HS-5 (cell line): ENCODE measurements at places on chromosomes 5 and 9.

DNA sequence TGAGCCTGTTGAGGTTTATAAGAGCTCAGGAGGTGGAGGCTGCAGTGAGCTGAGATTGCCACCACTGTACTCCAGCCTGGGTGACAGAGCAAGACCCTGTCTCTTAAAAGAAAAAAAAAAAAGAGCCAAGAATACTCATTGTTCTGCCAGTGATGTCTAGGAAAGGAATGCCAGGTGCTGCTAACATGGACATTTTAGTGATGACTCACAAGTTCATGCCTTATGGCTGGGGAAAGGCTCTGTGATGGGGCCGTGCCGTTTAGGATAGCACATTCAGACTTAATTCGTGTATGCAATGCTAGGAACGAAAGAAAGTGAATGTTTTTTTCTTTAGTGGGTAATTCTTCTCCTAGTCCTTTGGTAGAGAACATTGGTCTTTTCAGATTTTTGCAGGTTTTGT is 134.2 kb downstream of the ARHGAP26 start:
- DNase-seq, result no peak

DNA sequence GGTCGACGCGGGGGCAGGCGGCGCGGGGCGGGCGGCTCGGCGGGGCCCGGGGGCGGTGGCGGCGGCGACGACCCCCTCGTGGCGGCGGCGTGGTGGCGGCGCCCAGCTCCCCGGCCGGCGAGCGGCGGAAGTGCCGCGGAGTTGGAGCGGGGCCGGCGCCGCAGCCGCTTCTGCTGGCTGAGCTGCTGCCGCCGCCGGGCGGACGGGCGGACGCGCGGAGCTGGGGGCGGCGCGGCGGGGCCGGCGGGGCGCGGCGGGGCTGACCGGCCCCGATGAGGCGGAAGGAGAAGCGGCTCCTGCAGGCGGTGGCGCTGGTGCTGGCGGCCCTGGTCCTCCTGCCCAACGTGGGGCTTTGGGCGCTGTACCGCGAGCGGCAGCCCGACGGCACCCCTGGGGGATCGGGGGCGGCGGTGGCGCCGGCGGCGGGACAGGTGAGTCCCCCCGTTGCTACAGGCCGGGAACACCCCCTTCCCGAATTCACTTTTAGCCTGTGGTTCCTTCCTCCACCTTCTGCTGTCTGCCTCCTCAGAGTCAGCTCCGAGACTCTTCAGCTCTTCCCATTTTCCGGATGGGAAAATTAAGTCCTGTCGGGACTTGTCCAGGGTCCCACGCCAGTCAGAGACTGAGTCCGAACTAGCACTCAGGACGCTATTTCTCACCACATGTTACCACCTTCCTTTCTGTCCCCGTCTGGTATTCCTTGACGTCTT is at the start of gene GALNT10:
TSS of gene GALNT10 (plus strand) at position 139 of the 710 bp plus-strand sequence. CDS start at position 273, 134 bp downstream.
- no peak for DNase-seq

- no peak for DNase-seq
Observed at GRCh38 chr5:36535378-36535777, 71.0 kb upstream of the SLC1A3 start.

GRCh38 chr5:95913663-95914062 is 48.0 kb downstream of the ELL2 start:
- DNase-seq, result no peak

DNA sequence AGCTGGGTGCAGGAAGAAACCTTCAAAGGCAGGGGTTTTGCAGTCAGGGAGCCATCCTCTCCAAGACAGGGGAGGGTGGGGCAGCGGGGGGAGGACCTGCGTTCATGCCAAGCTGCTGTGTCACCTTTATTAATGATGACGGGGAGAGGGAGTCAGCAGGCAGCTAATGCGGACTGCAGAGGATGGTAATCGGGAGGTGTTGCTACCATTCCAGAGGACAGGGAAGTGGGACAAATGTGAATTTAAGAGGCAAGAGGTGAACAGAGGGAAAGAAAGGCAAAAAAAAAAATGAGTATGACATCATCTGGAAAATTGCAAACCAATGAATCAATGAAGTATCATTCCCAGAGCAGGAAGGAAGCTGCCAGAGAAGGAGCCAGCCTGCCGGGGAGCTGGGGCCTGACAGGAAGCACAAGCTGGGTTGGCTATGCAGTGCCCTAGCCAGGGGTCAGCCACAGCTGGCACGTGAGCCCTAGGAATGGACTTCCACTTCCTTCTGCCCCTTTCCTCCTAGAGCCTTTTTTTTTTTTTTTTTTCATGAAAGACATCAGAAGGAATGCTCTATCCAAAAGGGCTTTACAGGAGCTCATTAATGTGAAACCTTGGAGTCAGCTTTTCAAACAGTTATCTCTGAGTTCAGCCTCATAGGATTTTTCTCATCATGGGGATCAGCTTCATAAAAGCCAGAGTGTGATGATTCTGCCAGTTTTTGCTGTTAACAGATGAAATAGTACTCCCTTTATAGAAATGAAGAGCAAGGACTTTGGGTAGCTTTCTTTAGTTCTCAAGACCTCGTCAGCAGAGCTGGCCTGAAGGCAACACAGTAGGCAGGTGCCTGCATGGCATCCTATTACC is 9.2 kb downstream of the INSYN2B start:
- DNase-seq, result peak; percentile 93

- no peak for DNase-seq
Observed at GRCh38 chr5:74243634-74244033, 396.9 kb downstream of the ENC1 start.

DNA sequence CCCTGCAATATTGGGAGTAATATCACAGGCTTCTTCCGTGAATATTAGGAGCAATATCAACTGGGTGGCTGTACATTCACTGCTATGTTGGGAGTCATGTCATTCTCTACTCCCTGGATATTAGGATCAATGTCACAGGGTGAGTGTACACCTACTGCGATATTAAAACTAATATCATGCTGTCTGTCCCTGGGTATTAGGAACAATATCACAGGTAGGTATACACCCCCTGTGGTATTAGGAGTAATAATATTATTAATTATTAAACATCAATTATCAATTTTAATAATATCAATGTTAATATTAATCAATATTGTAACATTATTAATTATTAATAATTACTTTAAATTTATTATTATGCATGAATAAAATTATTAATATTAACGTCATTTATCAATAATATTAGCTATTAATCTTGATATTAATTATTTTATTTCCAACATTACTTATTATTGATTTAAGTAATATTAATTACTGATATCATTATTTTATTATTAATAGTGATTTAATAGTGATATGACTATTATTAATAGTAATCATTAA is 121.9 kb downstream of the TMEM38B start:
- DNase-seq, result no peak

- DNase-seq, result no peak
Observed at GRCh38 chr5:53337827-53338226, 142.6 kb upstream of the FST start.

DNA sequence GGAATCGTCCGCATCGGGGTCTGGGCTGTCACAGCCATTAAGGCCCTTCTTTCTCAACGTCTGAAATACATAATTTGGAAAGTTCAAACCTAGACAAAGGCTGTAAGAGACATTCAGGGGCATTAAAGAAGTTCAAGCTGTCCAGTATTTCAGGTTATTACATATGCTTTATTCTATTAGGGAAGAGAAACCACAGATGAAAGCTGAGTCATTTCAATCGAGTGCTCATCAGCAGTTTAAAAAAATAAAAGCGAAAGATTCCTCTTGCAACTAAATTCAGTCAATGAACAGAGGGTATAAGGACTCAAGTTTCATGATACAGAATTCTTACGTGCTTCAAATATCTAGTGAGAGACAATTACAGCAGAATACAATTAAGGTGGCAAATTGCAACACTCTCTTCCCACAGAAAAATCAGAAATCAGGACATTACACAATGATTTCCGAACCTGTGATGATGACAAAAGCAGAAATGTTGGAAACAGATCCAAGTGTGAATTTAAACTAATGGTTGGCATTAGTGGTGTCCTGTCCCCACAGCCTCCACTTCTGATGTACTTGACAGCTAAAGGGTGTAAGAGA is 121.6 kb downstream of the MEF2C start:
- DNase-seq, result no peak

- no peak for DNase-seq
Observed at GRCh38 chr5:80195837-80196400, 59.9 kb downstream of the SERINC5 start.

DNA sequence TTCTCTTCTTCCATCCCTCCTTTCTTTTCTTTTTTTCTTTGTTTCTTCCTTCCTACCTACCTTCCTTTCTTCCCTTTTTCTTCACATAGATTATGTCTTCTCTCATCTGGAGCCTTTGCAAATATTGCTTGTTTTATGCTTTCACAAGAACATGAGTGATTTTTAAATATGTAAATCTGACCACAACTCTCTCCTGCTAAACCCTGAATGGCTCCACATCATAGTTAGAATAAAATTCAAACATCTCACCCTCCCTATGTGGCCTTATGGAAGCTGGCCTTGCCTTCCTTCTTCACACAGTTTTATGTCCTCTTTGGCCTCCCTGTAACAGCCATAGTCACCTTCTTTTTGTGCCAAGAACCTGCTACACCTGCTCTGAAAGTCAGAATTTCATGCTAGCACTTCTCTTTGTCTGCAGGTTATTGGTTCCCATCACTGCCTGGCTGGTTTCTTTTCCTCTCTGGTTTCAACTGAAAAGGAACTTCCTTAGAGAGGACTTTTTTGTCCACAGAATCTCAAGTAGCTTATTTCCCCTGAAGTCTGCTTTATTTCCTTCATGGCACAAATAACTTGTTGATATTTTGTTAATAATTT is 114.3 kb upstream of the TNC start:
- DNase-seq, result no peak

- no peak for DNase-seq
Observed at GRCh38 chr9:69446496-69446895, 121.5 kb downstream of the ENTREP1 start.
